T-cell (primary cell): ENCODE measurements at places on chromosomes 4 and X. TPM values are rescaled to one million over a fixed set of nuclear protein-coding genes. Genes with fewer than 3 reads are reported as not detected.

The ADH1A gene
- 0.20 TPM for total RNA-seq

GRCh38 chr4:110627977-110628662, 5.2 kb upstream of the PITX2 start:
- H3K4me3 ChIP-seq, result peak overlapping the region; percentile 8
- H3K4me1 ChIP-seq, result no peaks in the 10 kb centered on the region
- DNase-seq, result no peak
- no peak overlapping the region for H3K27ac ChIP-seq

The ADH7 gene
- not detected for total RNA-seq

GRCh38 chr4:111837761-111838160, 307.5 kb upstream of the FAM241A start:
- no peaks in the 10 kb centered on the region for H3K36me3 ChIP-seq
- no peaks in the 10 kb centered on the region for H3K27me3 ChIP-seq
- H3K4me1 ChIP-seq, result no peaks in the 10 kb centered on the region
- H3K4me3 ChIP-seq, result no peak overlapping the region

The NAA15 gene
- total RNA-seq, result 60.4 TPM

- H3K27me3 ChIP-seq, result no peaks in the 10 kb centered on the region
- H3K36me3 ChIP-seq, result no peaks in the 10 kb centered on the region
- peak overlapping the region; percentile 100 for H3K27ac ChIP-seq
- H3K4me3 ChIP-seq, result peak overlapping the region; percentile 85
These were observed 1.5 kb upstream of the DDX3X start for GRCh38 chrX:41332408-41333002.

The NSG1 gene
- total RNA-seq, result 19.2 TPM

- no peak overlapping the region for H3K4me3 ChIP-seq
These were observed 368.6 kb upstream of the TENM3 start for GRCh38 chr4:181874602-181875001.
